ENCODE measurements at places on chromosomes 12 and 14.

GRCh38 chr14:67928375-67928774, 108.8 kb downstream of the RAD51B start:
- no peak for DNase-seq

- DNase-seq, result peak; percentile 21
These were observed 342.7 kb downstream of the CACNA1C start for GRCh38 chr12:2395354-2395977.

DNA sequence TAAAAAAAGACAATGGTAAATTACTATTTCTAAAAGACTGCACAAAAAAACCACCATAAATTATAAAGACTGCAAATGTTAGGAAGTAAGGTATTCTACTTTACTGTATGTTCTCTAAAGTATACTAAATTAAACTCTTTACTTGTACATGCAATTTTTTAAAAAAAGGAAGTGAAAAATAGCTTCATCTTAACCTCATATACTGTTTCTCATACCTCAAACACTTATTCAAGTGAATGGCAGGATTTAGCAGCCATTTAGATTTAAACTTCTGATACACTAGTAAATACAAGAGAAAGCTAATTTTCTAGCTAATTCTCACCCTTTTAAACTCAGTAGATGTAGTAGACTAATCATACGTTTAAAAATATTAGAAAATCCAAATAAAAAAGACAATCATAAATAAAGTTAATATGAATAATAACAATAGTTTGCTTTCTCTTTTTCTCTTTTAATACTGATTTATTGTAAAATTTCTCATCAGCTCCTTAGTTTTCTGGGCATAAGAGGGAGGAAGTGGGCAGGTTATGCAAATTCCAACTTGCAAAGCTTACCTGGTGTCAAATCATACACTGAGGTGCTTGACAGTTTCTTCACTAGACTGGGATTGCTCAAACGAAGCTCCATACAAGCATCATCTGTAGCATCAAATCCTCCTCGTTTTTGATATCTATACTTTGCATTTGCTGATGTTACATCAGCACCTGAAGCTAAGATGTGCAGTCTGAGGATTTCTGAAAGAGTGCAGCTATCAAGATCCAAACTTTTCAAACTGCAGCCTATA, 71.0 kb upstream of the CFL2 start:
- DNase-seq, result no peak

DNA sequence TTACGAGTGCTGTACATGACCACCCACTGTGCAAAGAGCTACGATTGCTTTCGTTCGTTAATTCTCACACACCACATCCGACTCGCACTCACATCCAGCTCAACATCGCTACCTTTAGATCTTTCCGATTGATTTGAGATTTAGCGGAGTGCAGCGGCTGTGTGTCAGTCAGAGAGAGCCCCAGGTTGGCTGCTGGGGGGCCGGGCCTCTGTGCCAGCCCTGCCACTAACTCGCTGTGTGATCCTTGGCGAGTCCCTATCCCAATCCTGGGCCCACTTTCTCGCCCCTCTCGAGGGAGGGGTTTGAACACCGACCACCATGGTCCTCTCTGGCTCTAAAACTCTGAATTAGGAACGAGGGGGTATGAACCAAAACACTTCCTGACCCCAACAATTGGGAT, 8.6 kb downstream of the DLK1 start:
- DNase-seq, result no peak

- no peak for DNase-seq
These were observed 82.7 kb upstream of the RPL10L start for GRCh38 chr14:46734286-46734685.

DNA sequence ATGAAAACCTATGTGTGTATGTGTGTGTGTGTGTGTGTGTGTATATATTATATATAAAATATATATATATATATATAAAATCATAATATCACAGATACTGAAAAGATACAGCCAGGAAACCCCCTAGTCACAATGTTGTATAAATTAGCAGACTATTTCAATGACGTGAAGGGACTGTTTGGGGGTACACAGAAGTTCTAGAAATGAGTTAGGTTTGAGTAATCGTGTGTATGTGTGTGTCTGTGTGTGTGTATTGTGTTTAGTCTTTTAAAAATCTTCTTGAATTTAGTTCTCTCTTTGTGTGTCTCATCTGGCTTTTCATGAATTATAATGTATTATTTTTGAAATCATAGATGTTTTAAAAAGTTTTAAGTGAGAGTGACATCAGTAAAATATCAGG, 21.9 kb downstream of the ADAM21 start:
- DNase-seq, result no peak

DNA sequence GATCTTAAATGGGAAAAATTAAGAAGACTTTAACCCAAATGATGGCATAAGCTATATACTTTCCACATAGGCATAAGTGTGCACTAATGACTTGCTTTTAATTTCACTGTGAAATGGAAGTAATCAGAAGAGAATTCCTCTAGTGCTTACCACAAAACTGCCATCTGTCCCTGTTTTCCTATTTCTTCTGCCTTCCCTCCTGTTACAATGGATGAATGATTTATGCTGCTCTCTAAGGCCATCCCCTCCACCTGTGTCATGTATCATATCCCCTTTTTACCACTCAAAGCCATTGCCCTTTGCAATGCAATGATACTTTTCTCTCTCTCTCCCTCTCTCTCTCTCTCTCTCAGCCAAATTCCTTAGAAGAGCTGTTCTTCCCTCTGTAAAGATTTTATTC, 109.1 kb downstream of the C12orf50 start:
- DNase-seq, result no peak

GRCh38 chr12:50971946-50972345, 19.6 kb downstream of the HIGD1C start:
- no peak for DNase-seq

GRCh38 chr14:100222224-100223093, 16.5 kb upstream of the YY1 start:
- no peak for DNase-seq

- peak; percentile 77 for DNase-seq
These were observed at the start of gene DRAM1 for GRCh38 chr12:101876861-101877805. Gene DRAM1, plus strand, starts transcription at chr12:101877580. Its CDS starts 210 bp downstream, at chr12:101877790.

- no peak for DNase-seq
These were observed 750.2 kb downstream of the TMEM121 start for GRCh38 chr14:106276326-106277267.

DNA sequence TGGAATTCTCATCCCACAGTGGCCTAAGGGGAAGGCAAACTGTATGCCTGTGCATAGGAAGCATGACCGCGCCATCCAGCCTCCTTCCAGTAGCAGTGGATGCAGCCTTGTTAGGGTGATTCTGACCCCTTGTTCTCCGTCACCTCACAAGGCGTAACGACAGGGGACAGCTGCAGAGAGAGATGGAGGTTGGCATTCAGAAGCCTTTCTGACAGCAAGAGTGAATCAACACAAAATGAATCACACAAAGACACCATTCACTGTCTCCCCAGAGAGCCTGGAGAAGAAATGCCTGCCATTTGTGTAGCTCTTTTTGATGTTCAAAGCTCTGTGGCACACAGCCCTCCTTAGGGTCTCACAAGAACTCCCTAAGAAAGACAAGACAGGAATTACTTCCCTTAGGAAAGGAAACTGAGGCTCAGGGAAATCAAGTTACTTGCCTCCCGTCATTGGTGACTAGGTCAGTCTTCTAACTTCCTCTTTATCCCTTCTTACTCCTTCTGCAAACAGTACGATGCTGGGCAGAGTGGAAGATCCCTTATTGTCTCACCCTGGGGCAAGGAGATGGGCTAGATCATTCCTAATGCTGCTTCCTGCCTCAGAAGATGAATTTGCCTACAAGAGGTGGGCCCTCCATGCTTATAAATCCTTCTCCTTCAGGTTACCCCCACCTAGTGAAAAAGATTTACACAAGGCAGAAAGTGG, 280.9 kb downstream of the CACNA1C start:
- DNase-seq, result no peak

- no peak for DNase-seq
These were observed 48.4 kb downstream of the B4GALNT3 start for GRCh38 chr12:508145-508544.

GRCh38 chr14:59217011-59217410, 28.5 kb downstream of the DAAM1 start:
- no peak for DNase-seq

DNA sequence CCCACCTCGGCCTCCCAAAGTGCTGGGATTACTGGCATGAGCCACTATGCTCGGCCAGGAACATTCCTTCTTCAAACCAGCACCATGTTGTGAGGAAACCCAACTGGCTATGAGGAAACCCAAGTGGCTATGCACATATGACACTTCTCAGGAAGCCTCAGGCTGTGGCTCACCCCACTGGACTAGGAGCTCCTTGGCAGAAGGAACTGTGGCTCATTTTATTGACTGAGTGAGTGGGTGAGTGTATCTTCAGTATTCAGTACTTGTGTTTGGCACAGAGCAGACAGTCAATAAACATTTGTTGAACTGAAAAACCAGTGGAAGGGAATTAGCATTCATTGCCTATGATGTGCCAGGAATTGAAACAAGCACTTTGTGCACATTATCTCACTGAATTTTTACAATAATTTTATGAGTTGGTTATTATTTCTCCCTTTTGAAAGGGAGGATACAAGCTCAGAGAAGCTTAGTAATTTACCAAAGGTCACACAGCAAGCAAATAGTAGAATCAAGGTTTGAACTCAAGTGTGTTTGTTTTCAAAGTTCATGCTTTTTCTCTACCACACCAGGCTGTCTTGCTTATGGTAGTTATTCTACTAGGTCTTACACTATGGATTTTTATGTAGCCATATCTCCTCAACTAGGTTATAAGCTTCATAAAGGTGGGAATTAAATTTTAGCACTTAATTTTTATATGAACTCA, 121.6 kb downstream of the VEZT start:
- no peak for DNase-seq

GRCh38 chr12:96190413-96191108, 3.6 kb upstream of the ELK3 start:
- DNase-seq, result no peak

DNA sequence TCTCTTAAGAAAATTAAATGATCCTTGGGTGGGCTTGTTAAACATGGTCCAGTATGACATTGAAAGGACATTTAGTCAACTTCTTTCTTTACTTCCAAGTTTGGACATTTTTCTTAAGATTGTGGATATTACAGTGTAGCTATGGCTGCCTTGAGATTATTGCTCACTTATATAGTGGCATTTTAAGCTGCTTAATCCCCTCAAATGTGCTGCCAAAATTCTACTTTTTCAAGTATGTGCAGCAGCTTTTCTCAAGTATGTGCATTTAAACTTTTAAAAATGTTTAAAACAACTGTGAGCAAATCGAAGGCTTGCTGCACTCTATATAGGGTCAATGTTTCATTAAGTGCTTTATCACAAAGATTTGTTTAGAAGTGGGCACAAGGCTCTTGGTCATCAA, 7.4 kb downstream of the TXNRD1 start:
- no peak for DNase-seq

- no peak for DNase-seq
These were observed 502.6 kb downstream of the DIO2 start for GRCh38 chr14:79708426-79709388.

DNA sequence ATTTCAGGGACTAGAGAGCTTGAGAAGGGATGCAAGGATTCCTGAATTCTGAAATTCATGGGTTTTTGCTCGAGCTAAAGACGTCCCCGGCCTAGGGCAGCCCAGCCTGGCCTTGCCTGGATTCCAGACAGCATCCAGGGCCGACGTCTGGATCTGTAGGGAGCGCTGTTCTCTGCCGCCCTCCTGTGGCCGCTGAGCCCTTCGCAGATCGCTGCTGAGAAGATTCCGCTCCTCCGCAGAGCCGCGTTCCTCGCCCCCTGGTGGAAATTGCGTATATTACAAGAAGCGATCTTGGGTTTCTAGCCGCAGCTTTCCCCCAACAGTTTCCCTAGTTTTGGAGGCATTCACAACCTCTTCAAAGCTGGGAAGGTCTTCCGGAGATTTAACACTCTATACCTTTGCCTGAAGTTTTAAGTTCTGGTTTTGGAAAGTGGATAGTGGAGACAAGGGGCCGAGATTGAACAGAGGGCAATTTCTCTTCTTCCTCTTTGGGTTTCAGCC, 5.1 kb downstream of the CISTR start:
- peak; percentile 89 for DNase-seq

- no peak for DNase-seq
These were observed 30.5 kb upstream of the AP4S1 start for GRCh38 chr14:30994681-30995620.

DNA sequence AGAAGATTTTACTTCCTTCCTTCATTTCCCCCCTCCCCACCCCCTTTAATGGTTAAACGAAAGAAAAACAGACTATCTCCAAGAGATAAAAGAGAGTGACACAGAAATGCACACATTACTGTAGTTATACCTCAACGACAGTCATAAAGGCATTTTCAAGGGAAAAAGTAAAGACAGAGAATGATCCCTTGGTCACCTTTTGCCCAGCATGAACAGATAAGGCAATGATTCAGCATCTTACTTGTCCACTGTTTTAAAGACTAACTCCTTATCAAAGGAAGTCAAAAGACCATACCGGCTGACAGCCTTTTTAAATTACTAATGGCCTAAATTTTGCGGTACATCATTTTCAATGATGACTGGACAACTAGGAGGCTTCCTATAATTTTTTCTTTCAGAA, 326.6 kb downstream of the PAWR start:
- no peak for DNase-seq

- no peak for DNase-seq
These were observed 446.4 kb downstream of the EGLN3 start for GRCh38 chr14:33504246-33505099.

DNA sequence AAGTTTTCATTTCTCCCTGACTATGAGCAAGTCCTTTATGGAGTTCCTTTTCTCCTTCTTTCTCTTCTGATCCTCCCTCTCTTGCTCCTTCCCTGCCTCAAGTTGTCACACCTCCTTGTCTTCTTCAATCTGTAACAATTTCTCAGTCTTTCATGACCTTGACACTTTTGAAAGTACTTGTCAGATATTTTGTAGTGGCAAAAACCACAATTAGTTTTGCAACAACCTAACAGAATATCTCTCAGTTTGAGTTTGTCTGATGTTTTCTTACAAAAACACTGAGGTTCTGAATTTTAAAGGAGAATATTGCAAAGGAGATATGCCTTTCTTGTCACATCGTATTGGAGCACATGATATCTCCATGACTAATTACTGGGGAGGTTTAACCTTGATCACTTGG, 4.1 kb upstream of the CRADD start:
- no peak for DNase-seq

GRCh38 chr14:52314595-52315354, 663 bp downstream of the PTGER2 start:
- DNase-seq, result peak; percentile 39

DNA sequence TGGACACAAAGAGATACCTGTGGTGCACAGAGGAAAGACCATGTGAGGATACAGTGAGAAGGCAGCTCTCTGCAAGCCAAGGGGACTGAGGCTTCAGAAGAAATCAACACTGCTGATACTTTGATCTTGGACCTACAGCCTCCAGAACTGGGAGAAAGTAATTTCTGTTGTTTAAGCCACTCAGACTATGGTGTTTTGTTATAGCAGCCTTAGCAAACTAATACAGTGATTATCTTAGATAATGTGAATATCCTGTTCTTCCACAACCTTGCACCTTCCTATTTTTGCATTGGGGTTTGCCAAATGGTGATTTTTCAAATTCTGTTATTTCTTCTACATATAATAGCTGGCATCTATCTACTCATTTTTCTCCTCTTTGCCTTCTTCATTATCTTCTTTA, 8.2 kb upstream of the C14orf93 start:
- no peak for DNase-seq

GRCh38 chr14:66311990-66312389, 174.2 kb upstream of the CCDC196 start:
- DNase-seq, result no peak
